ENCODE measurements at places on chromosomes 2 and 18.
A peak's percentile ranks its signal among the peaks of the same experiment; 100 is the strongest.

GRCh38 chr2:131641414-131642206, 113.9 kb downstream of the CCDC74A start:
- peak; percentile 42 for DNase-seq

DNA sequence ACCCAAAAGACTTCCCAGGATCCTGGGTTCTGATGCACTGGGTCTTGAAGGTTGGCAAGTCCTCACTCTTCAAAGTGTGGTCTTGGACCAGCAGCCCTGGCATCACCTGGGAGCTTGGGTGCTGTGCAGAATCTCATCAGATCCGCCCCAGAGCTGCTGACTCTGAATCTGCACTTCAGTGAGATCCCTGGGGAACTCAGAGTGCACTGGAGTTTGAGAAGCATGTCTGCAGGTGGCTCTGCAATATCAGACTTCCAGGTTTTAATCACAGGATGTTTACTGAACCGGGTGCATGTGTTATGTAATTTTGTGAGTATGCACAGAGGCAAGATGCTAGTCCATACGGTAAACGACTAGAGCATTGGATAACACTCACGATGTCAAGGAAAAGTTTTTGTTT, 58.0 kb upstream of the BOD1L2 start:
- DNase-seq = no peak

- DNase-seq = no peak
Measured at GRCh38 chr2:127308586-127309138, 14.7 kb upstream of the ERCC3 start.

DNA sequence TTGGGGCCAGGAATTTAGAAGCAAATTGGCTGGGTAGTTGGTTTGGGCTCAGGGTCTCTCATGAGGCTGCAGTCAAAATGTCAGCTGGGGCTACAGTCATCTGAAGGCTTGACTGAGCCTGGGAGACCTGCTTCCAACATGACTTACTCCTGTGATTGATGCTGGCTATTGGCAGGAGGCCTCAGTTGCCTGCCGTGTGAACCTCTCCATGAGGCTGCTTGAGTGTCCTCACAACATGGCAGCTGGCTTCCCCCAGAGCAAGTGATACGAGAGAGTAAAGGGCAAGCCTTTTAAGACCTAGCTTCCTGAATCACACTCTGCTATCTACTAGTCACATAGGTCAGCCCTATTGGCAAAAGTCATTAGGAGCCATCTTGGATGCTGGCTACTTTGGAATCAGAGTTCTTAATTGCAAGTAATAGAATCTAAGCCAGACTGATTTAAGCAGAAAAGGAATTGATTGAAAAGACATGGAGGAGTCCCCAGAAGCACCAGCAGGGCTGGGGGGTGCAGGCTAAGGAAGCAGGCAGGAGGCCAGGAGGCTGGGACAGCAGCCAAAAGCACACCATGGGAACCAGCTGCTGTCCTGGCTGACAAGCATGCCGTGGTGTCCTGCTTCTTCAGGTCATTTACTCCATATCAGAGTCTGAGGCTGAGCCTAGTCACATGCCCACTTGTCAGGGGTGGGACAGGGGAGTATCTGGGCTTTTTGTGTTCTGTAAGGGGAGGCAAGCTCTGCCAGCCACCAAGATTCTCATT, 7.8 kb upstream of the GIGYF2 start:
- peak; percentile 90 for DNase-seq

DNA sequence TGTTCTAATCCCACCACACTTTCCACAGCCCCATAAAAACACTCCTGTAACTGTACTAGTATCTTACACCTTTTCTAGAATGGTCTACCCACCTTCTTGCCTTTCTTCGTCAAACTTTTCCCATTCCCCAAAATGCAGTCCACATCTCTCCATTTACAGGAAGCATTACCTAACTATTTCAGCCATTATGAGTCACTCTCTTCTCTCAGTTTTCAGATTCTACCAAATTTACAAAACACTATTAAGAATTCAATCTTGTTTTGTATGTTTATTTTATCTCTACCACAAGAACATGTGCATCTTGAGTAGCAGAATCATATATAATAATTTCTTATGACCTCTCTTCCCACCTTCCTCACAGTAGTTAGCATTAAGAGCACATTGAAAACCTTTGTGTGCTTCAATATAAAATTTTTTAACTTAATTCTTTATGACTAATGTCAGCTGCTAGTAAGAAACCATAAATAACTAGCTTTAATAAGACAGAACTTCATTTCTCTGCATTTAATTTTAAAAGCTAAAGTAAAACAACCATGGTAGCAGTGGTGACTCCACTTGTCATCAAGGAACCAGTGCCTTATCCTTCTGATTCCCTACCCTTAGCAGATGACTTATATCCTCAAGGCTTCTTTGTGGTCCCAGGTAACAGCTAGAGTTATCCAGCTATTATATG, 56.6 kb upstream of the MAP2 start:
- no peak for DNase-seq

DNA sequence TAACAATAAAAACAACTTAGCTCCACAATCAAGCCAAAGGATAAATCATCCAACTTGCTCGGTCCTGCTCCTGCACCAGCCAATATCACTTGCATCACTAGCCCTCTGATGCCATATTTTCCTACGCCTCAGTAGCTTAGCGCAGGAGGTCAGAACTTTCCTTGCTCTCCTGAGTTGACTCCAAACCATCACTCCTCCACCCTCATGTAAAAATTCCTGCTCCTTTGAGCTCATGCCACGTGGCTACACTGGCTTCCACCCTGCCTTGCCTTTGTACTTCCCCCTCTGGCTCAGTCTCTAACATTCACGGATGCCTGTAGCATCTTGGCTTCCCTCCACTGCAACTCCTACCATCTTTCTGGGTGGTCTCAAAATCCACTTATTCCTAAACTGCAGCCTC, 25.2 kb downstream of the AAK1 start:
- no peak for DNase-seq

DNA sequence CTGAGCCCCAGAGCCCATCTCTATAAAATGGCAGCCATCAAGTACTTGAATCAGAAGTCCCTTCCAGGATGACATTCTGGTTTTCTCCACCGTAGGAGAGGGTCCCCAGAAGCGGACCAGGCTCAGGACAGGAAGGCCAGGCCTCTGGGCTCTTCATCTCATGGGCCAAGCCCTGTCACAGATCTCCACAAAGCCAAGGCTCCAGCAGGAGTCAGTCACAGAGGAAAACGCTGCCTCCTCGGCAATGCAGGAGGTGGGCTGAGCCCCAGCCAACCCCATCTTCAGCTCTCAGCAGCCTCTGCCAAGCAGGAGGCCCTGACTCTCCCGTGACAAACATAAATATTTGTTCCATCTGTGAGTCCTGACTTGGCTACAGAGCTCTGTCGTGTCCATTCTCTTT, 39.4 kb upstream of the GPAT2 start:
- DNase-seq = no peak

- no peak for DNase-seq
Measured at GRCh38 chr18:9204659-9205058, 68.1 kb downstream of the ANKRD12 start.

- no peak for DNase-seq
Measured at GRCh38 chr2:66418381-66418780, 16.5 kb upstream of the MEIS1 start.

- peak; percentile 71 for DNase-seq
Measured at GRCh38 chr2:212646698-212647366, 108.2 kb upstream of the ERBB4 start.

DNA sequence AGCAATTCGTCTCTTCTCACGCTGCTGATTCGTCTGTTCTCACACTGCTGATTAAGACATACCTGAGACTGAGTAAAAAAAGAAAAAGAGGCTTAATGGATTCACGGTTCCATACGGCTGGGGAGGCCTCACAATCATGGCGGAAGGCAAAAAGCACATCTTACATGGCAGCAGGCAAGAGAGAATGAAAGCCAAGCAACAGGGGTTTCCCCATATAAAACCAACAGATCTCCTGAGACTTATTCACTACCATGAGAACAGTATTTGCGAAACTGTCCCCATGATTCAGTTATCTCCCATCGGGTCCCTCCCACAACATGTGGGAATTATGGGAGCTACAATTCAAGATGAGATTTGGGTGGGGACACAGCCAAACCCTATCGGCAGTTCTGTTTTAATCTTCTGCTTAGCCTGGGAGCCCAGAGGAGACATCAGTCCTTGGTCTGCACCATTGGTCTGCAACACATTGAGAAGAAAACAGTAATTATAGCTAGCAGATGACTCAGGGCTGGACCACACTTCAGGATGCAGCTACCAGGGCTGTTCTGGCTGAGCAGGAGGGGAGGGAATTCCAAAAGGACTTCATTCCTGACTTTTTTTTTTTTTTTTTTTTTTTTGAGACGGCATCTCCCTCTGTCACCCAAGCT, 69.4 kb downstream of the CABLES1 start:
- no peak for DNase-seq

GRCh38 chr2:19360966-19361321, 2.5 kb upstream of the OSR1 start:
- no peak for DNase-seq

GRCh38 chr2:95032341-95032740, 6.8 kb downstream of the MAL start:
- no peak for DNase-seq

- DNase-seq = peak; percentile 61
Measured at GRCh38 chr2:37283207-37283606, 41.4 kb downstream of the PRKD3 start.

GRCh38 chr2:200034816-200035215, 79.4 kb downstream of the MAIP1 start:
- DNase-seq = no peak

GRCh38 chr2:223841436-223842190, 4.2 kb upstream of the AP1S3 start:
- no peak for DNase-seq

GRCh38 chr2:101204400-101205115, 48.1 kb upstream of the CNOT11 start:
- DNase-seq = no peak

- no peak for DNase-seq
Measured at GRCh38 chr2:139556789-139557188, 776.6 kb upstream of the NXPH2 start.

GRCh38 chr18:43879415-43879814, 602.1 kb upstream of the SYT4 start:
- no peak for DNase-seq

DNA sequence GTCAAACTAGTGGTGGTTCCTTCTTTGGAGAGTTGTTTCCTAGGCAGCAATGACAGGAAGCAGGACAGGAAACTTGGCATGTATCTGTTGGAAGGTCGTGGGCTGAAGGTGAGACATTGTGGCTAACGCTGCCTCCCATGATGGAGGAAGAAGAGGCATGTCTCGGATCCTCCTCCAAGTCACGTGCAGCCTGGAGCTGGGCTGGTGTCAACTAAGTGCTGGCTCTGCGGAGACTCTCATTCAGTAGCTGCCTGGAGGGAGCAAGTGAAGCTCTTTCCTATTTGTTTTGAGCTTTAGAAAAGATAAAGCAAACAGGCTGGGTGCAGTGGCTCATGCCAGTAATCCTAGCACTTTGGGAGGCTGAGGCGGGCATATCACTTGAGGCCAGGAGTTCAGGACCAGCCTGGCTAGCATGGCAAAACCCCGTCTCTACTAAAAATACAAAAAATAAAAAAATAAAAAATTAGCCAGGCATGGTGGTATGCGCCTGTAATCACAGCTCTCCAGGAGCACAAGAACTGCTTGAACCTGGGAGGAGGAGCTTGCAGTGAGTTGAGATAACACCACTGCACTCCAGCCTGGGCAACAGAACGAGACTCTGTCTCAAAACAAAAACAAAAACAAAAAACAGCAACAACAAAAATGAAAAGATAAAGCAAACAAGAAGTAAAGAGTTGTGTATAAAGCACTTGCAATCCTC, 28.2 kb upstream of the INO80C start:
- no peak for DNase-seq

GRCh38 chr18:39839782-39840181, 2115.3 kb upstream of the PIK3C3 start:
- DNase-seq = no peak

DNA sequence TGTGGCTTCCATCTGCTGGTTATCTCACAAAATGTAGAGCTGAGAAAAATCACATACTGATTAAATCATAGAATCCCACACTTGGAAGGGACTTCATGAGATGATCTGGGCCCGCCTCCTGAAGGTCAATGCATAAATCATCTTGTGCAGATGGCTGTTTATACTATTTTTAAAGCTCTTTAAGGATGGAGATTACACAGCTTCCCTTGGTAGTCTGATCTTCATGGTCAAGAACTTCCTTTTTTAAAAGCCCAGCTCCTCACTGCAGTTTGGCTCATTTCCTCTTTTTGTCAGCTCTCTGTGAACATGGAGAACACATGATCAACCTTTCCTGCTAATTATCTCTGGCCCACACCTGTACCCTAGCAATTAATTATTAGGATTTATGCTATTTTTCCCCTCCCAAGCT, 25.9 kb downstream of the GCG start:
- DNase-seq = no peak

- DNase-seq = no peak
Measured at GRCh38 chr2:219118504-219118903, 42.1 kb downstream of the NHEJ1 start.

DNA sequence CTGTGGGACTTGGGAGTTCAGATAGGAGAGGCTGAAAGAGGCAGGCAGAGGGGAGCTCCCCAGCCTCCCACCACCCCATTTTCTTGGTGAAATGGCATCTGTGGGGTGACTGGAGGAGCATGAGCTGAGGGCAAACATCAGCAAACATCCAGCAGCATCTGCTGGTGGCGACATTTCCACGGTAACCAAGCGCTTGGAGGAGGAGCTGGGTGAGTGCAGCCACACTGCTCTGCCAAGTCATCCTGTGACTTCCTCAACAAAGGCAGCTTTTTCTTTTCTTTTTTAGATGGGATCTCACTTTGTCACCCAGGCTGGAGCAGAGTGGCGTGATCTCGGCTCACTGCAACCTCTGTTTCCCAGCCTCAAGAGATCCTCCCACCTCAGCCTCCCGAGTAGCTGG, 5.6 kb downstream of the TXNL4A start:
- no peak for DNase-seq

DNA sequence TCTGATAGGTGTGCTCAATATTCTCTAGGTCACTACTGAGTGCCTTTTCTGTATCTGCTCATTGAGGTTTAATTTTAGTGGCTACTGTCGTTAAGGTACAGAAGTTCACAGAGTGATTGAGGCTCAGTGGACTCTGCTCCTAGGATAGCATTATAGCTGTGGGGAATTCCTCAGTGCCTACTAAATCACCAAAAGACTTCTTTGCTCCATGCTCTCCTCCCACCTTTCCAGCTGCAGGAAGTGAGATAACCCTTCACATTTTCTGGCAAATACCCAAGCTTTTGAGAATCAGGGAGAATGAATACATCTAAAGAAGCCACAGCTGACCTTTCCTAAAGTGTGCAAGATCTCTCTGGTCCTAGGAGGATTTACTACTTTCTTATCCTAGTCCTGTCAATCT, 95.2 kb upstream of the FSIP2 start:
- no peak for DNase-seq

DNA sequence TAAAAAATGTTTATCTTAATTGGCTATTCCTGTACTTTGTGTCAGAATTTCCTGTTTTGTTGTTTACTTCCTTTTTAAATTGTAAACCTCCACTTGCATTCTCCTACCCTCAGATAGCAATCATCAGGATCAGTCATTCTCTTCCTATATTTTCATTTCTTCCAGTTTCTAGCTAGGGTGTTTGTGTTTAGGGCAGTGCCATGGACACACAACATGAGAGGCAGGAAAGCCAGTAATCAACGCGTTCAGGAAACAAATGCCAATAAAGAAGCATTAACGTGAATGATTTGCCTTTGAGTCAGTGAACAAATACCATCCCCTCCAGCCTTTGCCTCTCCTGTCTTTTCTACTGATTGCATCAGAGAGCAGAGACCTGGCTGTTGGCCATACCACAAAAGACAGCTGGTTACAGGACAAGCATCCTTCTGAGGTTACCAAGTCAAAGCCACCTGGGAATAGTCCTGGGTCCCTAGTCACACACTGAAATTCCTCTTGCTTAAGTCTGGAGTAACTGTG, 56.7 kb upstream of the FHL2 start:
- DNase-seq = peak; percentile 99

Measured in myocyte (in vitro differentiated cells).